Retinal pigment epithelial cell (primary cell): ENCODE measurements at places on chromosomes 6 and 20.

- DNase-seq, result no peak
Measured at GRCh38 chr6:113634352-113635163, 222.6 kb upstream of the MARCKS start.

DNA sequence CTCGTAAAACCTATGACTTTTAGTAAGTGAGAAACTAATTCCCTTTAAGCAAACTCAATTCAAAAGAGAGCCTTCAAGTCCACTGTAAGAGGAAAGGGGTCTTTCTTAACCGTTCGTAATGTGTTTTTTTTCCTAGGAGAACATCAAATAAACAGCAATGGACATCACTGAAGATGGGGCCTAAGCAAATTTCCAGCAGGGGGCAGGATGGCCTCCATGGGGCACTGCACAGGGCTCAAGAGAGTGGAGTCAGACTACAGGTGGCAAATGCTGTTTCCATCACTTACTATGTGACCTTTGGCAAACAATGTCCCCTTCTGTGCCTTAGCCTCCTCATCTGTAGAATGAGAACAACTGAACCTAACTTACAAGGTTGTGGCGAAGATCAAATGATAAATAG is 88.7 kb downstream of the ARHGAP18 start:
- no peak for DNase-seq

DNA sequence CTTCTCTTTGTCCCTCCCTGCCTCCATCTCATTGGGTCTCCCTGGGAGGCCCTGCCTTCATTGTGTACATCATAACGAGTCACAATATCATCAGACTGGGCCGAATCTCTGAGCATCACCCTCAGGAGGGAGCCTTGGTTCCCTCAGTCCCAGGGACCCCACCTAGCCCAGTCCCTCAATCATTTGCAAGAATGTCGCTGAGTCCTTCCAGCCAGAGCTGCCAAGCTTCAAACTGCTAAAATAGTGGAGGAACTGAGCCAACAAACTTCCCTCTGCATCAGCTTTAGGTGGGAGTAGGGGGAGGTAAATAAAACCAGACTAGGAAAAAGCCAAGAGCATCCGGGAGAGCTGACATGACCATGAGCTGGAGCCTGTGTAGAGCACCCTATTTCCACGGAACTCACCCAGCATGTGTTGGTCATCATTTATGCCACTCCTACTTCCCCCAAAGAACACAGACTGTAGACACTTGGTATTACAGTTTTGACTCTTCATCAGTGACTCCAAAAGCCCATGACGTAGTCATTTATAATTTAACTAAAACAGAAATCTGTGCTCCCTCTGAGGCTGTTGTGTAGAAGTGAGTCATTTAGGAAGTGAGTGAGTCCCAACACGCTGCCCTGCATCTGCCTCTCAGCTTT is 28.8 kb upstream of the IL17A start:
- no peak for DNase-seq

GRCh38 chr6:129749749-129750120 is 39.8 kb upstream of the ARHGAP18 start:
- peak; percentile 68 for DNase-seq

GRCh38 chr6:15441215-15441868 is 195.5 kb downstream of the JARID2 start:
- no peak for DNase-seq

DNA sequence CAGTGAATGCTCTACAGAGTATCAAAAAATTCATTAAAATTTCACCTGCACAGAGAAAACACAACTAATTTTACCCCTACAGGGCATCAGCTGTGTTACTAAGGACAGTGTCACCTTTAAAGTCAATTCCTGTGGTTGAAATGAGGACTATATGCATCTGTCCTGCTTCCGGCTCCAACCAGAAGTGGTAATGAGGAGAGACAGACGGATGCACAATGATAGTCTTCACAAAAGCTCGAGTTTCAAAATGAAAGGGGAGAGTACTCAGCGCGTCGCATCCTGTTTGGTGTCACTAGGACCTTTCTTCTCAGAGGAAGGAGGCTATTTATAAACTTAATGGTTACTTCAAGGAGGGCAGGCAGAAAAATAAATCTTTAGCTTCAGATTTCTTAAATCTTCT is 86.5 kb downstream of the LYRM4 start:
- DNase-seq, result no peak

GRCh38 chr20:38055294-38055693 is 21.7 kb downstream of the RPRD1B start:
- DNase-seq, result no peak

DNA sequence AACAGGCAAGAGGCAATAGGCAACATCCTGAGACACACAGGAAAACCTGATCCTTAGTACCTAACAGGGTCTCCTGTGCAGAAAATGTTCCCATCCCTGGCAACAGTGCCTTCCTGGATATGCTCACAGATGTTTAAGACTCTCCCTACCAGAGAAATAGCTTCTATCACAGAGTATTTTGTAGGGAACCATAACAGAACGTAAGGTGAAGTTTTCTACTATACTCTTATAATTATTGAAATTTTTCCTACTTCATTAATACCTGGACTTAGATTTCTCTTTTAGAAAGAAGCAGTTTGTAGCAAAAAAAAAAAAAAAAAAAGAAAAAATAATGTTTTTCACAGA is 33.5 kb upstream of the LGSN start:
- DNase-seq, result no peak

GRCh38 chr20:52267418-52267817 is 75.8 kb upstream of the ZFP64 start:
- DNase-seq, result no peak

DNA sequence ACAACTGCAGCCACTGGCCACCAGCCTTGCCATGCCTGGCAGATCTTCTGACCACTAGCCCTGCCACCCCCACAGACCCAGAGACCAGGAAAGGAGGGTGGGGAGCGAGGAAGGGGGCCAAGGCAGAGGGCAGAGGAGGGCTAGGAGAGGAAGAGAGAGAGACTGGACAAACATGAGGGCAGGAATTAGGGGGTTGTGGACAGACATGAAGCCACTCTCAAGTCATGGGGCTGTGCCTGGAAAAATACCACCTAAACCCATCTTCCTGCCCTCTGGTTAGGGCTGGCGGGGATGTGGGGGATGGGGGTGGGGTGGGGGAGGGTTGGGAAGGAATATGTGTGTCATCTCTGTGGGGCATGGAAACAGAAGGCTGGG is 1.4 kb upstream of the SLC29A1 start:
- no peak for DNase-seq

DNA sequence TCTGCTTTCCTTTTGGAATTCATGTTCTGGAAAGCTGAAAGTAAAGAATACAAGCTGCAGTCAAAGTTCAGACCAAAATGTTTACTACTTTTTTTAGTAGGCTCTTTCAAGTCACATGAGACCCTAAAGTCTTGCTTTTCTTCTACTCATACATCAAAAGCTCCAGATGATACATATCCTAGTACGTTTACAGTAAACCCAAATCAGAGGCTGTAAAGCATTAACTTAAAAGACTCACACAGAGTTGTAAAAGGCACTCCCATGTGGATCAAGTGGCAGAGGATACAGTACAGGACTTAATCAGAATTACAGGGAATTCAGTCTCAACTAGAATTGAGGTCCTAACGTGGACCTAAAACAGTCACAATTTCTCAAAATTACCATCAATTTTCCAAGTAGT is 40.7 kb downstream of the STK38 start:
- no peak for DNase-seq

- DNase-seq, result no peak
Measured at GRCh38 chr6:130587778-130588520, 222.1 kb downstream of the TMEM200A start.

DNA sequence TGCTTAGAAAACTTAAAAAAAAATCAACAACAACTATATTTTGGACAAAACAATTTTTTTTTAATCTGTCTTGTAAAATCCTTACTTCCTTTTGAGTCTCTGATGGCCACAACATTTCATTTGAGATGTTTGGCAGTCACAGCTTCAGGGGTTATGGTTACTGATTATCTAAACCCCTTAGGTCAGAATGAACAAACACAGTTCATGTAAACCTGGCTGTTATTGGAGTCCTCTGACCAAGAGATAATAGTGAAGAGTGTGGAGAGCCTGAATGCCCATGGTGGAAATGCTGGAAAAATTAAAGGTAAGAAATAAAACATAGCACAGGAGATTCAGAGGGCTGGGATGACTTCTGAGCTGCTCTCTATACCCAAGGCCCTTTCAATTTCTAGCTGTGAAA is 38.2 kb downstream of the TMX4 start:
- DNase-seq, result no peak

- DNase-seq, result no peak
Measured at GRCh38 chr20:38134427-38135270, 30.4 kb downstream of the TGM2 start.

GRCh38 chr6:155402656-155403304 is 52.9 kb downstream of the NOX3 start:
- no peak for DNase-seq

DNA sequence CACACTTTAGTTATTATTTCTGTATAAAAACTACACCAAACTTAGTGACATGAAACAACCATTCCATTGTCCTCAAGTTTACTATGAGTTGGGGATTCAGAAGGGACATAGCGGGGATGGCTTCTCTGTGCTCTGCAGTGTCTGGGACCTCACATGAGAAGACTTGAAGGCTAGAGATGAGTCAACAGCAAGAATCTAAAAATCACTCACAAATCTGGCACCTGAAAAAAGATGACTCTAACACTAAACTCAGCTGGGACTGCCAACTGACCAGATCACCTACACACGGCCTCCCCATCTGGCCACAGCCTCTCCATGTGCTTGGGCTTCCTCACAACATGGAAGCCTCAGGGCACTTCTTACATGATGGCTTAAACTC is 63.0 kb upstream of the EYA2 start:
- DNase-seq, result no peak

GRCh38 chr20:13059398-13060136 is 50.8 kb downstream of the SPTLC3 start:
- no peak for DNase-seq

- no peak for DNase-seq
Measured at GRCh38 chr20:48421547-48421946, 406.3 kb downstream of the PREX1 start.

DNA sequence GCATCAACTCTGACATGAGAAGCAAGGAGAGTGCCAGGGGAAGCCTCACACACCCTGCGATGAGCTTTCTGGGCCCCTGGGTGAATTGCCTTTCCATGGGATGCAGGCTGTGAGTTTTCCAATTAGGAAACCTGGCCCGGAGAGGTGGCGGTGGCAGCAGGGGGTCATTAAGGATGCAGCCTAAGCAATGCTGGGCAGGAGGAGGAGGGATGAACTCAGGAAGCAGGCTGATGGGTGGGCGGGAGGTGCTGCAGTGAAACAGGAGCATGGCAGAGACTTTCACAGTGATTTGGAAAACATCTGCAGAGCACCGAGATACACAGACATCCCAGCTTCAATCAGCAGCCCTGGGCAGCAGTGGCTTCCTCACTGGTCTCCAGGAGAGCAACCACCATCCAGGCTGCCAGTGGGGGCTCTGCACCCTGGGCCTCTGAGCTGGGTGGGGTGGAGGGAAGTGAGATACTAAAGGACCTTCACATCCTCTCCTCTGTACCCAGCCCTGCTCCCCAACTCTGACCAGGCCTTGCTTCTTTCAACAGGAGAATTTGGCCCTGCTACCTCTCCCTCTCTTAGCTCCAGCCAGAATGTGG is 44.9 kb downstream of the LRFN2 start:
- DNase-seq, result no peak

GRCh38 chr20:60473211-60473610 is 515.0 kb downstream of the CDH26 start:
- no peak for DNase-seq

GRCh38 chr6:146363838-146364607 is 179.6 kb upstream of the RAB32 start:
- DNase-seq, result no peak

DNA sequence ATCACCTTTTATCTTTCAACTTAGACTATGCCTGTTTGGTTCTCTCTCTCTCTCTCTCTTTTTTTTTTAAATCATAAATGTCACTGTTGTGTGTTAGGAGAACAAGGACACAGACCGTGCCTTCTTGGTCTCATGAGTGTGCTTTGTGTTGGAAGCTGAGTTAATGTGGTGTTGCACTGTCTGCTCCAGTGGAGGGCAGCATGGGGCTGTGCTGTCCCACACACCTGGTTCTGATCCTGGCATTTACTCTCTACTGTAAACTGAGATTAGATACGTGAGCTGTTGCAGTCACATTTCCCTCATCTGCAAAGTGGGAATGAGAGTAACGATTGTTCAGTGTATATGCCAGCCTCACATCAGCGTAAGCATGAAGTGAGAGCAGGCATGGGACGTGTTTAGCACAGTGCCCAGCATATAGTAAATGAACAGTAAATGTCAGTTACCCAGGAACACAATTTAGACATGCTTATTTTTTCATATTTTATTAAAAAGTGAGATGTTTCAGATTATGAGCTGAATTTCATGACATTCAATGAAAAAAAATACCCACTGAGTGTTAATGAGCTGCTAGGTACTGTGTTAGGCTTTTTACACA is 161.1 kb downstream of the FARS2 start:
- no peak for DNase-seq

DNA sequence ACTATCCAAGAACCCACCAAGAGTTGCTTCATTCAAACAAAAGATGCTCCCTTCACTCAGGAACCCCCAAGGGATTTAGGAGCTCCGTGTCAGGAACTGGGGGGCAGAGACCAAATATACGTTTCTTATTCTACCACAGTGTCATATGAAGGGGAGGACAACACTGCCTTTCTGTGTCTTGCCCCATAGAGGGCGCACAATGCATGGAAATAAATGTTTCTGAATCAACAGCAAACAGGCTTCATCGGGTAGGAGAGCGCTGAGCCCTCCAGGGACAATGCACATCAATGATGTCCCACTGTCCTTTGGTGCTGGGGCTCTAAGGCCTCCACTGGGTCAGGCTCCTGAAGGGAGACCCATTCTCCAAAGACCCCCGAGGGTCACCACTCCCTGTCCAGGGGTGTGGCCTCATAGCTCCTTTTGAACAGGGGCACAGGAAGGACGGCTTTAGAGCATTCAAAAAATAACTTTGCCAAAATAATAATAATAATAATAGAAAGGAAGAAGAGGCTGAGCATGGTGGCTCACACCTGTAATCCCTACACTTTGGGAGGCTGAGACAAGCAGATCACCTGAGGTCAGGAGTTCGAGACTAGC is 31.1 kb downstream of the PLG start:
- DNase-seq, result no peak

GRCh38 chr20:32271620-32272019 is 5.8 kb upstream of the KIF3B start:
- no peak for DNase-seq

GRCh38 chr20:10216146-10216791 is 2.4 kb upstream of the SNAP25 start:
- DNase-seq, result no peak

DNA sequence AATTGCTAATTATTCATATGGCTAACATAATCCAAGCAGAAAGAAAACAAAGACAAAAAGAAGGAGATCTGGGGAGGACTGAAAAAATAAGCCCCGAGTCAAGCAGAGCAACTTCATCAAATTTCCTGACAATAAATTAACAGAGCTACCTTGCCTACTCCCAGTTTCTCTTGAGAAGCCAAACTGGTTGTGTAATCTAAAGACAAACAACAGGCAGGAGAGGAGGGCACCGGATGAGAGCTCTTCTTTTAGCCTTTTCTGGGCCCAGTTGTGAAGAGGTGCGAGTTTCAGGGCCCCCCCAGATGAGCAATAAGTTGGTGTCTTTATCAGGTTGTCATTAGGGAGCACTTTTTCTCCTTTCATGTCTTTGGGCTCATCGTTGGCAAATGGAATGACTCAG is 197.1 kb upstream of the PCSK2 start:
- DNase-seq, result no peak
